MCF 10A (cell line): ENCODE measurements at places on chromosomes 1 and 21. TPM values are rescaled to one million over a fixed set of nuclear protein-coding genes. Genes with fewer than 3 reads are reported as not detected.

- no peak for DNase-seq
These were observed 38.9 kb downstream of the XPR1 start for GRCh38 chr1:180670681-180671080.

DNA sequence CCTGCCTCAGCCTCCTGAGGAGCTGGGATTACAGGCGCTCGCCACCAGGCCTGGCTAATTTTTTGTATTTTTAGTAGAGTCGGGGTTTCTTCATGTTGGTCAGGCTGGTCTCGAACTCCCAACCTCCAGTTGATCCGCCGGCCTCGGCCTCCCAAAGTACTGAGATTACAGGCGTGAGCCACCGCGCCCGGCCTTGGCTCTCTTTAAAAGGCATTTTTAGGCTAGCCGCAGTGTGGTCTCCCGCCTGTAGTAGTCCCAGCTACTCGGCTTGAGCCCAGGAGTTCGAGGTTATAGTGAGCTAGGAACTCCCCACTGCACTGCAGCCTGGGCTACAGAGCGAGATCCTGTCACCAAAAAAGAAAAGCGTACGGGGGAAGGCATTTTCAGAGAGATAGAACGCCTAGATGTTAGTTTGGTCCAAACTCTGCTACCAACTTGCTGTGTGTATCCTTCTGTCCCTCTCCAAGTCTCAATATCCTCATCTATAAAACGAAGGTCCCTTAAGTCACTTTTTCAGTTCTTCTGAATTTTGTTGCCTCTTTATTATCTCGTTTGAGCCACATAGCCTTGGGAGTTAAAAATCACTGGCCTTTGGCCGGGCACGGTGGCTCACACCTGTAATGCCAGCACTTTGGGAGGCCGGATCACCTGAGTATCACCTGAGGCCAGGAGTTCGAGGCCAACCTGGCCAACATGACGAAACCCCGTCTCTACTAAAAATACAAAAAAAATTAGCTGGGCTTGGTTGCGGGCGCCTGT lies 734 bp downstream of the MED18 start:
- peak; percentile 18 for DNase-seq

DNA sequence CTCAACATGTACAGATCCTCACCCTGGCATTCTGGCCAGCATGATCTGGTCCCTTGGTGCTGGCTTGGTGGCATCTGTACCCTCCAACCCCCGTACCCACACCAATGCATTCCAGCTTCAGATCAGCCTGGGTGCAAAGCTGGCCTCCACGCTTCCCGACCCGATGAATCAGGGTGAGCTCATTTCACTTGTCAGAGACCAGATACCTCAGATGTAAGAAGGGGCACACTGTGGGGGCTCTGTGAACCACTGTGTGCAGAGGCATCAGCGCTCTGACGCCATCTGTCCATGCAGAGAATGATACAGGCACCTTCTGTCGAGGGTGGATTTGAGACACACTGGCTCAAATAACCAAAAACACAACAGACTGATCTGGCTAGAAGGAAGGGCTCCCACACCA lies 76.6 kb downstream of the DMRTB1 start:
- no peak for DNase-seq

DNA sequence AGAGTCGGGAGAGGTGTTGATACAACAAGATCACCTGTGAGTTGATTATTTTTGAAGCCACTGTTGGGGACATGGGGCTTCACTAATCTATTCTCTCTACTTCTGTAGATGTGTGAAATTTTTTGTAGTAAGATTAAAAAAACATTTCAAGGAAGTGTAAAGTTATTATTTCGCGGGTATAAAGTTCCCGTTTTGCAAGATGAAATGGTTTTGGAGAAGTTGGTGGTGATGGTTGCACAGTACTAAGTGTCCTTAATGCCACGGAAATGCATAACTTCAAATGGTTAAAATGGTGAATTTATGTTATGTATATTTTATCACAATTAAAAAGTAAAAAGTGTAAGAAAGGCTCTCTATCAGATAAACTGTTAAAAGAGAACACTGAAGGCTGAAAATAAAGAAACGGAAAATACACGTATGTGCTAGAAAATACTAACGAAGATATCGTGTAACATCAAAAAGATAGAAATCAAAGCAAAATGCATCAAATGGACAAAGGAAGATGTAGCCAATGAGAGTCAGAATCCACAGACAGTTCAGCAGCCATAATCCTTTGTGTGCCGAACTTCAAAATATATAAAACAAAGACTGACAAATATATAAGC lies 2.9 kb upstream of the ITGB2 start:
- no peak for DNase-seq

GRCh38 chr1:201245082-201245481 lies 38.2 kb upstream of the PKP1 start:
- DNase-seq: no peak

GRCh38 chr21:33230545-33231324 lies 997 bp downstream of the IFNAR2 start:
- peak; percentile 54 for DNase-seq

Gene FAM131C
- 0.20 TPM in 1 of 2 replicates, not detected in the other for total RNA-seq

Gene S100A7
- not detected in 2 replicates for total RNA-seq

Gene TCHHL1
- not detected in 2 replicates for total RNA-seq

Gene KRTAP25-1
- total RNA-seq: not detected in 2 replicates

Gene RAB42
- not detected in 2 replicates for total RNA-seq
